Iris pigment epithelial cell (primary cell): ENCODE measurements at places on chromosomes 3 and 15.
A peak's percentile ranks its signal among the peaks of the same experiment; 100 is the strongest.

DNA sequence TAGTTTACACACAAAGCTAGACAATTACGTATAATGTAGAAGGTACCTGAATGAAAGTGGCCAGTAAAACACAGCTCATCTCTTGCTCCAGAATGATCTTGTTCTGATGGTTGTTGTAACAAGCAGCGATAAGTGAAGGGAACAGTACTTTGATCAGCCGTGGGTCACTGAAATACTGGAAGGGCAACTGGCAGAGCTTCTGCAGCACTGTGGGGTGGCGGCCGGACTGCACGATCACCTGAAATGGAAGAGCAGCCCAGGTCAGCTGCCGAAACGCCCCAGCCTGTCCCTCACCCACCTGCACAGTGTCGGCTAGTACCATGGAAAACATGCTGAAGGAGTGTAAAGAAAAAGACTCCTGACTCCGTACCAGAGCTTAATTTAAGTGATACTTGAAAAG, 17.3 kb downstream of the ISL2 start:
- DNase-seq = no peak

- no peak for DNase-seq
These were observed 103.0 kb downstream of the ISL2 start for GRCh38 chr15:76439542-76439941.

- peak; percentile 32 for DNase-seq
These were observed 25.1 kb downstream of the C3orf18 start for GRCh38 chr3:50542177-50543034.

- DNase-seq = no peak
These were observed 928 bp downstream of the CEP97 start for GRCh38 chr3:101725194-101725889.

DNA sequence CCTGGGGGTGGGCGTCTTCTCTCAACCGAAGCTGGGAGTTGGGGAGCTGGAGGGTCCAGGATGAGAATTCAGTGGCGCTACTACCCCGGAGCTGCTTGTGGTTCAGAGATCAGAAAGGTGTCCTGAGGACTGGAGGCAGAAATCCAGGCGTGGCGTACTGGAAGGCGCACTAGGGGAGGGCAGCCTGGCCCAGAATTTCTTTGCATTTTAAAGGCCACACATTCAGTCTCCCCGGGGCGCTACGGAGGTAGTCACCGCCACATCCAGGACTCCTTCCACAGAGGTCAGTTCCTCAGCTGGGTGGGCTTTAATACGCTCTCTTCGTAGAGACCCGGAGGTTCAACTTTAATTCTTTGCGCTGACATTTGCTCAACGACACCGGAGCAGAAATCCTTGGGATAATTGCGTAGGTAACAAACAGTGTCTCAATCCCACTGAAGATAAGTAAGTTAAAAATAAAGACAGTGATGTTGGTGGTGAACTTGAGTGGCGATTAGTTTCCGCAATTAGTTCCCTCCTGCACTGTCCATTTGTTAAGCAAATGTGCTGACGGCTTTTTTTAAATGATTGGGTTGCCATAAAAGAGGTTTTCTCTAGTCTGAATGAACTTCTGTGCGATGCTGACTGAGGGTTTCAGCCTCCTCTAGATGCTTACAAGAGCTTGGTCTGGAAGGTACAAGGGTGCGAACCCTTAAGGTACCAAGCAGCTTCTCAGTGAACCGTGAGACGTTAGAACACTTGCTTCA, 535 bp downstream of the MCTP2 start:
- DNase-seq = no peak

DNA sequence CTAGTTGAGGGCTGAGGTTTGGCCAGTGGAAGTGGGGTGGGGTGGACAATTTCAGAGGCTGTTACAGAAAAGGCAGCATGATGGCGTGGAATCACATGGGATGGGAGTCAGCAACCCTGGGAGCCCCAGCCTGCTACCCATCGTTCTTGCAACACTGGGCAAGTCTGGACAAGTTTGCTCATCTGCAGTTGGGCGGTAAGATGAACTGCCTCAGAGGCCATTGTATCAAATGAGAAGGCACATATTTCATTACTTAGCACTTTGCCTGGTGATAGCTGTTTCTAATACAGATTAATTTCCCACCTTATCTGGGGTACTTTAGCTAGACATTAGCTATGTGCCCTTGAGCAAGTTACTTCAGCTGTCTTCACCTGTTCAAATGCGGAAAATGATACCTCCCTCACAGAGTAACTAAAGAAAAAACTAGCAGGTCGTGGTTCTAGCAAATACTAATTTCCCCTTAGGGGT, 248.9 kb downstream of the THSD4 start:
- DNase-seq = no peak

- peak; percentile 25 for DNase-seq
These were observed 144.5 kb downstream of the MBNL1 start for GRCh38 chr3:152413240-152413639.
